ENCODE measurements at places on chromosomes 3 and 15.

GRCh38 chr3:123610331-123610730 is 25.5 kb upstream of the HACD2 start:
- DNase-seq: no peak

GRCh38 chr15:27870320-27870719 is 228.8 kb downstream of the OCA2 start:
- no peak for DNase-seq

DNA sequence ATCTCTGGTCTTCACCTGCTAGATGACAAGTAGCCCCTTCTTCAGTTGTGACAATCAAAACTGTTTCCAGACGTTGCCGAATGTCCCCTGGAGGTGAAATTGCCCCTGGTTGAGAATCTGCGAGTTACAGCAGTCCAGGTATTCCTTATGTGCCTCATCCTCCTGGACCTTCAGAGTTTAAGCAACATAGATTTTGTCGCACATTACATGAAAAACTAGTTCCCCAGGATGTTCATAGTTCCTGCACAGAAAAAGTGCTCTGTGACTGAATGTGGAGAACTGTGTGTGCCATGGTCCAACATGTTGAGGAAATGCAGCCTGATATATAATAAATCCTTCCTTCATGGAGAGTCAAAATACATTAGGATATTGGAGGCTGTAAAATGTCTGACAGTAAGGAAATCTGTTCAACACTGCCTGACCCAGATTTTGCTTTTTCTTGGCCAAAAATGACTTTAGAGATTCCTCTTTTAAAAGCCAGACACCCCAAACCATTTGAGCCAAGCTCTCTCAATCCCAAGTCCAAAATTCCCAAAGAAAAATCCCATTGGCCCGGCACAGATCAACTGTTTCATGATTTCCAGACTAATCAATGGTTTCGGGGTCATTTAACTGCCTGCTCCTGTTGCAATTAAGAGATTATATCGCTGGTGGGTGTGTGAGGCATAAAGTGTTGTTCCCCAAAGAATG is 20.4 kb upstream of the SHC4 start:
- no peak for DNase-seq

GRCh38 chr3:111690242-111690641 is 95.1 kb upstream of the ZBED2 start:
- DNase-seq: no peak

DNA sequence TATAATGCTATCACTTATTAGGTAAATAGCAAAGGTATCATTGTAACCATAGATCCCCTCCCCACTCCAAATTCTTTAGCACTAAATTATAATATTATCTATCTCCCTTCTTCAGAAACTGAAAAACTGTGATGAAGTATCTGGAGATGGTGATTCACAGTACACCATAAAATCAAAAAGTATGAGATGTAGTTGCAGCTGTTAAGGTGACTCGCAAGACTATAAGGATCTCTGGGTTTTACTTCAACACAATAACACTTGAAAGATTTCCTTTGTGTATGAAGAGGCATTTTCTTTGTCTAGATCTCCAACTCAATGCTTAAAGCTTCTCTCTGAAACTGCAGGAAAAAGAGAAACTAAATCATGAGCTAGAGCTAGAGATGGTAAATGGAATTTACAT is 46.9 kb downstream of the IFT57 start:
- DNase-seq: no peak

GRCh38 chr3:197511130-197511529 is 44.6 kb downstream of the BDH1 start:
- DNase-seq: no peak

DNA sequence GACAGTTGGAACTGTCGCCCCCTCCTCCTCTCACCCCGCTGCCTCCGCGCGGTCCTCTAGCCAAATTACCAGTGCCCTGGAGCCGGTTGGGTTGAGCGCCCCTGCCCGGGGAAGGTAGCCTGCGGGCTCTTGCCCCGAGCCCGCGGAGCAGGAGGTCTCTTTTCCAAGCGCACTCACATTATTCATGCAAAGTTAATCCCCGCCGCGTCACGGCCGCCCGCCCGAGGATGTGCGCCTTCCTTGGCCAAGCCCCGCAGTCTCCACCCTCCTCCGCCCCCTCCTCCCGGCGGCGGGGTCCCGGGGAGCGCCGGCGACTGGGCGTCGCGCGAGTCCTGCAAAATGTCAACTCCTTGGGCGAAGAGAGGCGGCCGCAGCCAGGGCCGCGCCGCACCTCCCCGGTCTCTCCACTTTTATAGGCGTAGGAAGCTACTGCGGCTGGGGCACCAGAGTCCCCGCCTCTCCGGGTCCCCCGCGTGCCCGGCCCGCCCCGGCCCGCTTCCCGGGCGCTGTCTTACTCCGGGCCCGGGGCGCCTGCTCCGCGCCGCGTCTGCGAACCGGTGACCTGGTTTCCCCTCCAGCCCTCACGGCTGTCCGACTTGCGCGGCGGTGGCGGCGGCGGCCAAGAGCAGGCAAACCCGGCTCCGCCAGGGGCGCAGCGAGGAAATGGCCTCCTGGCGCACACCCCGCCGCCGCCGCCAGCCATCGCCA is at the start of gene THRB:
THRB (minus strand) TSS at position 233 of the 708 bp plus-strand sequence.
- DNase-seq: no peak

DNA sequence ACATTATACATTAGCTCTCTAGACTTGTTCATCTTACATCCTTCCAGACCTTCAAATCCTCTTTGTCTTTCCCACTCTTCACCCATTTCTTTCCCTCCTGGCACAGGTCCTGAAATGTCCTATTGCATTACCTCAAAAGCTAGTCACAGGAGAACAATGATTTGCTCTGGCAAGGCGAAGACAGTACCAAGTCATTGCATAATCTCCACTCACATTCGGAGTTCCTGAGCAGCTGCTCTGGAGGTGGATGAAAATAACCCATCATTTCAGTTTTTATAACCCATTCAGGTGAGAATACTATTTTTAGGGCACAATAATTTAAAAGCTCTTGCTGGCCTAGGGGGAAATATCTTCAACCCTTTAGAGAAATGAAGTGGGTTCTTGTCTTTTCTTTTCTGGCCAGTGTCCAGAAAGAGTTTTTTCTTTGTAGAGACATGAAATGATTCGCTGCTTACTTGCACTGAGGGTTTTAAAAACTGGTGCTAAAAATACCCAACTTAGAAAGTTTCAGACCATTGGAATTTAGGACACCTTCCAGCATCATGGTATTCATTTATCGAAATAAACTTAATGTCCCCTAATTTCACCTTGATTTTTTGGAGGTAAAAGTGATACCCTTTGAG is 23.4 kb upstream of the DYNC1LI1 start:
- no peak for DNase-seq

DNA sequence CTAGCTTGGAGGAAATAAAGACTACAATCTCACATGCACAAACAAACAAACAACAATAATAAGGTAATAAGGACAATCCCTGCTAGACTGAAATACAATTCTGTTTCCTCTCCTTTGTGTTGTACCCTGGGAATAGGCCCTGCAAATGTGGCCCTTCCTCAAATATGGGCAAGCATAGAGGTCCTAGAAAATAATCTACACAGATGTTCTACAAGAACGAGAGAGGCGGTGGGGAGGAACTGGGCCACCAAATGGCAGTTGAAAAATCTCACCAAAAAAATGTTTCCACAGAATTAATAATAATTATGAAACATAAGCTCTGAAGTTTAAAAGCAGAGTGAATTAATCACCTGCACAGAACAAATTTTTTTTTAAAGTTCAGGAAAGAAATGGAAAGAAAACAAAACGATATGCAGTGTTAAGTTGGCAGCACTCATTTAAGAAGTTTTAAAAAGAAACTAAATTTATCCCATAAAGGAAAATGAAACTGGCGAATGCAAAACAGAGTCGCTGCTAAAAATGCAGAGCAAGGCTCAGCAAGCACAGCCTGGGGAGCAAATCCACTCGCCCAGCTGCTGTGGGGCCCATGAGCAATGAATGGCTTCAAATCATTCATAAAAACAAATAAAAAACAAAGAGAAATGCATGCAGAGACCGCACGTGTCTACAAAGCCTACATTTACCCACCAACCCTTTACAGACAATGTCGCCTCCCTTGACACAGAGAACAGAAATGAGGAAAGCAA is 475.4 kb downstream of the OCA2 start:
- DNase-seq: no peak

DNA sequence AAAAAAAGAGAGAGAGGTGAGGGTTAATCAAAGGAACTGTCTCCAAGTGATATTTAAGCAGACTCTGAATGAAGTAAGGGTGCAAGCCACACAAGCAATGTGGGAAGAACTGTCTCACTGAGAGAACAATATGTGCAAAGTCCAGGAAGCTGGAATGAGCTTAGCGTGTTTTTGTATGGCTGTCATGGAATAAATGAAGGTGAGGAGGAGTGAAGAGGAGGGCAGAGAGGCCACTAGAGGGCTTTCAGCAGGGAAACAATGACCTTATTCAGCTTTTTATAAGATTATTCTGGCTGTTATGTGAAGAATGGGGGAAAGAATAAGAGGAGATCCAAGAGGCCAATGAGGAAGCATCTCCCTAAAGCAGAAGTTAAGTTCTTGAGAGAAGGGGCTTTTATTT is 86.9 kb upstream of the COL8A1 start:
- no peak for DNase-seq

- DNase-seq: peak; percentile 71
Observed at GRCh38 chr3:45124352-45124751, 21.8 kb downstream of the CDCP1 start.

GRCh38 chr3:71997066-71997653 is 212.2 kb upstream of the PROK2 start:
- no peak for DNase-seq

DNA sequence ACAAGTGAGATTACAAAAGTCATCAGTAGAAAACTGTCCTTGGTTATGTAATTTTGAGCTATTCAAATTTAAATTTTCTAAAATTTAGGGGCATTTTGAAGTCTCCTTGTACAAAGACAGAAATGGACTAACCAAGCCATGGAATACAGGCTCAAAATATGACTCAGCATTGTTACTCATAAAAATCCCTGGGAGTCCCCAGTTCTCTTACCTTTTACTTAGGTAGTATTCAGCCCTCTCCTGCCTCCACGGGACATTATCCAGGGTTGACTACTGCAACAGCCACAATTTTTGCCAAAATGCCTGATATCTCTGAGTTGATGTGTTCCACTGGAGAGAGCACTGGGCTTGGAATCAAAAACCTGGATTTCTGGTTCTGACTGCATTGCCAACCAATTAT is 25.0 kb downstream of the CLDN18 start:
- DNase-seq: no peak

DNA sequence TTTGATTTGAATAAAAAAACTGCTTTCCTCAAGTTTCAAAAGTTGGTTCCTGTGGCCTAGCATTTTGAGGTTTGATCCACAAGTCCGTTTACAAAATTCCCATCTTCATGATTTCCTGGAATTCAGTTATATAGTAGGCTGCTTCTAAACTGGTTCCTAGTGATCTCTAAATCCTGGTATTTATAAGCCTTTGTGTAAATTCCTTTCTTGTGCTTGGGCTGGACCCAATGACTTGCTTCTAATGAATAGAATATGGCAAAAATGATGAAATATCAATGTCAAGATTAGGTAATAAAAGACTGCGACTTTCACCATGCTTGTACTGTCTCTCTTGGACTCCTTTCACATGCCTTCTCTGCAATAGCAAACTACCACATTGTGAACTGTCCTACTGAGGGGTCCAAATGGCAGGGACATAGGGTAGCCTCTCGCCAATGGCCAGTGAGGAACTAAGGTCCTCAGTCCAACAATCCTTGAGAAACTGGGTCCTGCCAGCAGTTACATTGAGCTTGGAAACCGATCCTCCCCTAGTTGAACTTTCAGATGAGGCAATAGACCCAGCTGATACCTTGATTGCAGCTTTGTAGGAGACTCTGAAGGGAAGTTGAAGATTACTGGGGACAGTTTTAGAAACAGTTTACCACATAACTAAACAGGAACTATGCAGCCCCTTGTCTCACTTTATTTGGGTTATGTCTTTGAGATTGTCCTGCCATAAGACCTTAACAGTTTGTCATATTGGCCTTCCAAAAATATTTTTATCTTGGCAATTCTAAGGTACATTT is 303.9 kb upstream of the TBC1D5 start:
- no peak for DNase-seq

DNA sequence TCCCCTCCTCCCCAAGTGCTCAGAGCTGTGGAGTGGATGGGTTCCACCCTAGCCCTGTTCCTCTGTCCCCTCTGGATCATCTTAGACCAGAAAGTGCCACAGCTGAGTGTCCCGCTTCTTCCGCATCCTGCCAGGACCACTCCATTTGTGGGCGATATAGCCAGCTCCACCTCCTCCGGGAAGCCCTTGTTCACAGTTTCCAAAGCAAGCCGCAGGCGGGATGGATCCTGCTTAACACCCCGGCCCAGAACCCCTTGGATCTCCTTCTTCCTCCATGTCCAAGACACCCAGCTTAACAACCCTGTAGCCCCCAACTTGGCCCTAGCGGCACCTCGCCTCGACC is 490 bp upstream of the ALAS1 start:
- DNase-seq: no peak

- DNase-seq: peak; percentile 28
Observed at GRCh38 chr3:99499235-99500158, 138.9 kb upstream of the COL8A1 start.

GRCh38 chr3:67346081-67346480 is 308.3 kb downstream of the SUCLG2 start:
- DNase-seq: no peak

- no peak for DNase-seq
Observed at GRCh38 chr3:52291508-52292181, 4.0 kb downstream of the GLYCTK start.

- no peak for DNase-seq
Observed at GRCh38 chr3:88912294-88912877, 195.0 kb upstream of the EPHA3 start.

DNA sequence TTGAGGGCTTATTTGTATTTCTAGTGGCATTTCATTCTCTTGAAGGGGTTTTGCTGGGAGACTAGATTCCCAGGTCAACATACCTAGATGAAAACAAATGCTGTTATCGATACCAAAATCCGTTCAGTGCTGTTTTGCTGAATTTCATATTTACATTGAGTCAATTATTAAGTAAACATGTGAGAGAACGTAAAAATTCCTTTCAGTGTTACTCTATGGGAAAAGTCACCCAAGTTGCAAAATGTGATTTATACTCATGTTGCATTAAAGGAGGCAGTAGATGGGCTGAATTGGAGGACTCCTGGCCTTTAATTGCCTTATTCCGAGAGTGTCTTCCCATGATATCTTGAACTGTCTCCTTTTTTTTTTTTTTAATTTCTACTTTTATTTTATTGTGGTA is 1011.3 kb upstream of the NR2F2 start:
- DNase-seq: no peak

GRCh38 chr15:62472616-62473299 is 307.7 kb upstream of the C2CD4B start:
- no peak for DNase-seq

DNA sequence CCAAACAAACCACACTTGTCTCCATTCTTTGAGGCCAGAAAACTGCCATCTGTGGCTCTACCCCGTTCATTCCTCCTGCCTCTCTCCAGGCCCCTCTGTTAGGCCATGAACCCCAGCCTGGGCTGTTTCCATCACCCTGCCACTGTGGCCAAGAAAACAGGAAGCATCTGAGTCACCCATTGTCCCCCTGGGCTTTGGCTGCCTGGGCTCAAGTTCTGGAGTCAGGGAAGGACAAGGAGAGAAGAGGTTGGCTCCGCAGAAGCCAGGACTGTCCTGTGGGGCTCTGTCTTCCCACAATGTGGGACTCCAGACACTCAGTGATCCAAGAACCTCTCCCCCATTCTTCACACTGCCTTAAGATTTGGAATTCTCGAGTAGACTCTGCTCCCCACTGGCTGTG is 14.8 kb upstream of the LCTL start:
- no peak for DNase-seq
